Sciatic nerve (tissue), 2 donors: ENCODE measurements at places on chromosomes 1 and 21. TPM values are rescaled to one million over a fixed set of nuclear protein-coding genes. Genes with fewer than 3 reads are reported as not detected.
A peak's percentile ranks its signal among the peaks of the same experiment; 100 is the strongest.

- no peak for DNase-seq
These were observed 108.1 kb downstream of the MATN1 start for GRCh38 chr1:30615076-30615795.

DNA sequence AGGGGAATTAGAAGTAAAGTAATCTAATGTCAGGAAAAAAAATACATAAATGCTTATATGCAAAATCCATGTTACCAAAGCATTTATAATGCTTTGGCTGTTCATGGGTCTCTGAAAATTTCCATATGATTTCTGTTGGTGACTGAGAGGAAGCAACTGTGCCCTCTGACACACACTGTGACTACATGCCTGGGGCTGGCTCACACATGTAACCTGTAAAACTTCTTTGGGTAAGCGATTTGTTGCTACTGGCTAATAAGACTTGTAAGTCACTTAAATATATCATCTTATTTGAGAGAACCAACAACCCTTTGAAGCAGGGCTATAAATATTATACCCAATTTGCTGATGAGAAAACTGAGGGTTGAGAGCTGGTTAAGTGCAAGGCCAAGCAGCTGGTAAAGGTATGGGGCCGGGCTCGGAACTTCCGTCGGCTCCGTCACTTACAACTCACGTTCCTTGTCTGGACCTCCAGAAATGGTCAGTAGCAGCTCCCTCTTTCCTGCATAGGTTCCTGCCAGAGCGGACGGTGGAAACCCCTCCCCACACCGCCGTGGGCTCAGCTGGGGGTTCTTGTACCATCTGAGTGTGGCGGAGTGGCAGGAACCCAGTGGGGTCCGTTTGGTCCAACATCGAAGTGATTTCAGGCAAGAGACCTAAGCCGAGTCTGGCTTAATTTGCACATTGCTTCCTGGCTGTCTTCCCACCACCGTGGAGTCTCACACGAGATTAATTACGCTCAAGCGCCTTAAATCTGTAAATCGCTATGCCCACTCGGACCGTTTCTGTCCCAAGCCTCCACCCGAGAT is 714 bp downstream of the DFFA start:
- no peak for DNase-seq

RNF186 gene
- not detected for total RNA-seq

DNA sequence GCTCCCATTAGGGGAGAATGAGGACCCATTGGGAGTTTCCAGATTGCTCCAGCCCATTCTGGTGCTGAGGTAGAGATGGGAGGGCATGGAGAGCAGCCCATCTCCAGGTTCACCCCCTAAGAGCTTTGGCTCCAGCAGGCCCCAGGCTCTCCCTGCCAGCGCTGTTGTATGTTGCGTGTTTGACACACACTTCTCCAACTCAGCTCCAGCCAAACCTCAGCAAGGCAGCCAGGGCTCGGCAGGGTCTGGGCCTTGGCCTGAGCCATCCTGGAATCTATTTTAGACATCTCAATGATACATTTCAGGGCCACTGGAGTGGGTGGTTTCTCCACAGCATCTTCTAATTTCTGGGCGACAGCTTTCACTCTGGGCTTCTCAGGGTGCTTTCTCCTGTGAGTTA is 117.0 kb downstream of the NAV1 start:
- DNase-seq = no peak

GRCh38 chr1:87869567-87869966 is 540.9 kb downstream of the LMO4 start:
- no peak for DNase-seq

DNA sequence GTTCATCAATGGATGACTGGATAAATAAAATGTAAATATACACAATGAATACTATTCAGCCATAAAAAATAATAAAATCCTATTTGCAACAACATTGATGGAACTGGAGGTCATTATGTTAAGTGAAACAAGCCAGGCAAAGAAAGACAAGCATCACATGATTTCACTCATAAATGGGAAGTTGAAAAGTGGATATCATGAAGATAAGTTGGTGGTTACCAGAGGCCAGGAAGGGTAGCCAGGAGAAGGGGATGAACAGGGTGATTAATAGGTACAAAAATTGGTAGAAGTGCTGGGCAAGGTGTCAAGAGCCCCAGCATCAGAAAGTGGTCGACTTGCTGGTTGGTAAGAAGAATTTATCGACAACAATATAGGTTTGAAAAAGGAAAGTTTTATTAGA is 1.3 kb upstream of the PARK7 start:
- no peak for DNase-seq

DNA sequence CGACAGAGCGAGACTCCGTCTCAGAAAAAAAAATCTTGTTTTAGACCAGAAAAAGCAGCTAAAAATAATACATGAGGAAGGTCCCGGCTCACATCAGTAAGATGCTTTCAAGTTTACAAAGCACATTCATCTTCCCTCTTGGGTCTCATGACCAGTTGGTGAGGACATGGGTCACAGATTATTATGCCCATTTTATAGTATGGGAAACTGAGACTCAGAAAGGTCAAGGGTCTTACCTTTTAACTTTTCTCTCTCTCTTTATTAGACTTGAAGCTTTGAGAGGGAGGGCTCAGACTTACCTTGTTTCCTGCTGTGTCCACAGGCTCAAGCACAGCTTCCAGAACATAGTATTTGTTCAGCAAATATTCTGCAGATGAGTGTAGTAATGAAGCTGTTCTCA is 13.2 kb upstream of the RCC2 start:
- DNase-seq = no peak

DNA sequence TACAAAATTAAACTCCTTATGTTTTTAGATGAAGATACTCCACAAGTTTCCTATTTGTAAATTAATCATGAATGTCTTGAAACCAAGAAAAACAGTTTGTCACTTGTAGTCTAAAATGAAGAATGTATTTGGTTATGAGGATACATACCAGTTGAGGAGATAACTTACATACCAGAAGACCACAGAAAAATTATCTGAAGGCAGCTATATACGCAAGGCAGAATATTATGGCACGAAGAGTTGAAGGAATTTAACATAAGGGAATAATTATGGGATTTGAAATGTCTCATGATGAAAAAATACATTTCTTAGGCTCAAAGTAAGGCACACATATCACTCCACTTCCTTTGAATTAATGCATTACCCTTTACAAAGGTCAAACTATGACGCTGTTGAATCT is 73.3 kb downstream of the IFI44 start:
- no peak for DNase-seq

DNA sequence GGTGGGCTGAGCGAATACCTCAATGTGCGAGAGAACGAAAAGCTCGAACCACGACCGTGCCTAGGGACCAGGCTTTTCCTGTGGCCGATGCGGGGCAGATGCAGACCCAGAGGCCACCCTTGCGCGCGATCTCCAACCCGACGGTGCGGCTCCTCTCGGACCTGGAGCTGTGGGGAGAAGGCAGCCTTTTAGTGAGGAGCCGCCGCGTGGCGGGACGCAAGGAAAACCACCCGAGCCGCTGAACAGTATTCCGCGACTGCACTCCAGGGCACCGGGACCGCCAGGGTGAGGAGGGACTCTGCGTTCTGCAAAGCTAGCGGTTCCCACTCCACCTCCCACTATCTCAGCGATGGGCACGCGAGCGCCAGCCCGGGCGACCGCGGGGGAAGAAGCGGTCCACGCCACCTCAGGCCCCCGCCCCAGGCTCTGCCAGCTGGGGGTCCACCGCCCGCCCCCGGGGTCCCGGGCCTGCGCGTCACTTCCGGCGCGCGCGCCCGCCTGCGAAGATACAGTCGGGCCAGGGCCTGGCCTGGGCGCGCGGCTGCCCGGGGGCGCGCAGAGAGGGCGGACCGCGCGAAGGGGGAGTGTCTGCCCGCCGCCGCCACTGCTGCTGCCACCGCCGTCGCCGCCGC is 66.5 kb upstream of the PRKACB start:
- DNase-seq = peak; percentile 80

TMEM82 gene
- total RNA-seq = not detected

DNA sequence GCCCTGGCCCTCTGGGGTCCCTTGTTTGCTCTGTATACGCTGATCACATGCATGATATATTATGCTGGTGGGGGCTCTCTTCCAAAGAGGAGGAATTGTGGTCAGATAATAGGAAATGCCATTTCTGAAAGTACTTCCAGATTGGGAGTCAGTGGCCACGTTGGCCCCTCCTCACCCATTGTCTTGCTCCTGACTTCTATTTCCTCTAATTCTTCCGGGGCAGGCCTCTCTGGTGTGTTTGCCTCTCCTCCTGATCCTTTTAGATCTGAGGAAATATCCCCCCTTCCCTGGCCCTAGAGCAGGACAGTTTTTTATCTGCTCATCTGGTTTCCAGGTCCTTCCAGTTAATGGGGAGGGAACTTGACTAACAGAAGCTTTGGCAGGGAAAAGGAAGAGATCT is 2.9 kb downstream of the VANGL2 start:
- DNase-seq = no peak
